Activated CD4-positive, alpha-beta T cell treated with anti-CD3 and anti-CD28 coated beads for 4 hours (primary cell): ENCODE measurements at places on chromosomes 7 and 10.

DNA sequence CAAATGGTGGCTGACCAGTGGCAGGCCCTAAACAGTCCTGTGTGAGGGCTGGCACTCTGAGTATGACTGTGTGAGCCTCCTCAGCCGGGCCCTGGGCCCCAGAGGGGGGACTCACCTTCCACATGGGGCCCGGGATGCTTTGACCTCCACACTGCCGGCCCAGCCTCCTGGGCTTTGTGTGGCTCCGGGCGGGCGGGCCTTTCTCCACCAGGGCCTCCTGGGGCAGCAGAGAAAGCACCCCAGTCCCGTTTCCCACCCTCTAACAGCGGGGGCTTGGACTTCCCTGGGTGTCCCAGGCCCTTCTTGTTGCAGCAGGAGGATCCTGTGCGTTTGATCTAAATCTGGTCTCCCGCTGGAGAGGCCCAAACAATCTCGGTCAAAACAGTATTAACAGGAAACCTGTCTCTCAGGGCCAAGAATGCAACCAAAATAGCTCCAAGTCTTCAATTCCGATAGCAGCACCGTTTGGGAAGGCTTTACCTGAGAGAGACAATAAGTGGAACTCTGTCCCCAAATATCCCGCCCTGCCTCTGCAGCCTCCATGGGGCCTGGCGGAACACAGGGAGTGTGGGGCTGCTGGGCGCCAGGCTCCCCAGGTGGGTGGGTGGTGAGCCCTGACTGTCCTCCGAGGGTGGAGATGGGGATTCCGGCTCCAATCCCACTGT is 104.8 kb upstream of the ZNF32 start:
- DNase-seq, result no peak

- no peak for DNase-seq
These were observed 255.5 kb downstream of the MAD1L1 start for GRCh38 chr7:1977059-1977875.

GRCh38 chr10:11670381-11670780 is 58.9 kb upstream of the USP6NL start:
- no peak for DNase-seq

DNA sequence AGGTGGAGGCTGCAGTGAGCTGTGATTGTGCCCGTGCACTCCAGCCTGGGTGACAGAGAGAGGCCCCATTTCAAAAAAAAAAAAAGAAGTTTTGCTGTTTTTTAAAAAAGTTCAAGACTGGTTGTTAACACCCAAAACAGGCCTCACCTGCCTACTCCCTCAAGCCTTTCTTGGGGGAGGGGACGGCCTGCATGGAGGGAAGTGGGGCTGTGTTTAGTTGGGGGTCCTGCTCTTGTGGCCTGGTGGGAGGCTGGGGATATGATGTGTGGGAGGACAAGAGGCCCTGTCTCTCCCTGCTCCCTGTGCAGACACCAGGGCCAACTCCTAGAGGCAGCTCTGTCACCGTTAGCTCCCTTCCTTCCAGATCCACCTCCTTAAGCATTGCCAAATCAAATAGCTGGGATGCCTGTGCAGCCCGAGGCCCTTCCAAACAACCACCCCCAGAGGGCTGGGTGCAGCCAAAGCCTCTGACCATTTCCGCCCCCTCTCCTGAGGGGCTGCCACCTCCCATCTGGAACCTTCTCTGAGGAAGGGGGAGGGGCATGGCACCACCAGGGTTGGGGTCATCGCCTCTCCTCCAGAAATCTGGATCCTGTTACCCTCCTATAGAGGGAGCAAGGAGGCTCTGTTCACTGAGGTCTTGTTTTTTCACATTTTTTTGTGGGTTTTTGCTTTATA is 32.9 kb upstream of the ANKRD2 start:
- no peak for DNase-seq

DNA sequence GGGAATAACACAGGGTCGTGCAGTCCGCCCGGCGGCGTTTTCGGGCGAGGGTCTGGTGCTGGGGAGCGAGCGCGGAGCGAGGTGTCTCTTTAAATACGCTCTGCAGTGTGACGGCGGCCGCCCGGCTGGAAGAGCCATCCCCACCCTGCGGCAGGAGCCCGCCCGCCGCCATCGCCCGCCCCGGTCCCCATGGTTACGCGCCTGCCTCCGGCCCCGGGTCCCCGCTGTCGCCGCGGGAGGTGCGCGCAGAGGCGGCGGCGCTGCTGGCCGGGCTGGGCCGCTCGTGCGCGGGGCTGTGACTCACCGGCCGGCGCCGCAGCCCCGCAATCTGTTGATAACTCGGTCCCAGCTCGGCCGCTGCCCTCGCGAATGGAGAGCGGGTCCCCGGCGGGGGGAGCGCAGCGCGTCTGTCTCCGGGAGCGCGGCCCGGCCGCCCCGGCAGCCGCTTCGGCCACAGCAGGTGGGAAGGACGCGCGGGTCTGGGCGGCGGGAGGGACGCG is at the start of gene ADGRA1:
ADGRA1 (plus strand) TSS at position 246 of the 500 bp plus-strand sequence. CDS start 986 bp downstream, outside the sequence.
- no peak for DNase-seq

- no peak for DNase-seq
These were observed 997.0 kb upstream of the POT1 start for GRCh38 chr7:125926621-125927020.

DNA sequence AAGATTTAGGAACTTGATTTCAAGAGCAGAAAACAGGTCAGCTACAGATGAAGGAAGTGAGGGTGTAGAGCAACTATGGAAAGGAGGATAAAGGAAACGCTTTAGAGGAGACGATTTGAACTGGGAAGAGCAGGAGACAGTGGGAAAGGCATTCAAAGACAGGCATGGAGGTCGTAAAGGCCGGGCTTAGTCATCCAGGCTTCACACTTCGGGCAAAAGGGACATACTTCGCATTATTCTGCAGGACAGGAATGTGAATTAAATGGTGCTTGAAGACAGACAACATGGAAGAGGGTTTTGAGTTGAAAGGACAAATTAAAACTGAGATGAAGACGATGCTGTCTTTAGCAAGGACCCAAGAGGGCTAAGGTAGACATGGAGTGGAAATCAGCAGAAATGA is 8.1 kb downstream of the FAM171A1 start:
- DNase-seq, result no peak

DNA sequence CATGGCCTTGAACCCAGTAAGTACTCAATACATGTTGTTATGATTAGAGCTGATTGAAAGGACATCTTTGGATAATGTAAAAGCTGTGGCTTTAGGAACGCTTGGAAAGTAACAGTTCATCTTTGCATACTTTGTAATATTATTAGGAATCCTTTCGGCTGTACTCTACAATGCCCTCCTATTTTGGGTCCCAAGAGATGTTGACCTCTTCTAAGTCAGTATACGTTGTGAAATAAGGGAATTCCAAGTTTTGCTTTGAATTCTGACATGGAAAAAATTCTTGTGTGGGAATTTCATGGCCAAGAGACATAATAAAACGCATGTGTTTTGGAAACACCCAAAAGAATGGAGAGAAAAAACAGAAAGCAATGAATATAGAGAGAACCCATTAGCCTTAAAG is 7.7 kb downstream of the AGR3 start:
- no peak for DNase-seq

DNA sequence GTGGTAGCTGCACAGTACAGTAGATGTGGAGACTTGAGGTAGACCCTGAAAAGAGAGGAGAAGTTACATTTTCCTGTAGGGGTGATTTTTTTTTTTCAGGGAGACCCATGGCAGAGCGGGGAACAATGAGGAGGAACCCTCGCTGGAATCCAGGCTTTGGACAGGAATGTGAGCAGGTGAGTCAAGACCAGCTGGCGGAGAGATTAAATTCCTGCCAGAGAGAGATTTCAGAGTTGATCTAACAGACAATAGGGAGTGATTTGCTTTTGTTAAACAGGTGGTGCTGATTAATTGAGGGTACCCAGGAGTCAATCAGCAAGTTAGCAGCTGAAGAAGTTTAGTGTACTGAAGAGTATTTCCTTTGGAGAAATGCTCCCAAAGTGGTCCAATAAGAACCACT is 41.6 kb upstream of the MINDY3 start:
- no peak for DNase-seq
